ENCODE measurements at places on chromosomes 4 and X. TPM values are rescaled to one million over a fixed set of nuclear protein-coding genes. Genes with fewer than 3 reads are reported as not detected.

The MYOZ2 gene
- 0.19 TPM for total RNA-seq

DNA sequence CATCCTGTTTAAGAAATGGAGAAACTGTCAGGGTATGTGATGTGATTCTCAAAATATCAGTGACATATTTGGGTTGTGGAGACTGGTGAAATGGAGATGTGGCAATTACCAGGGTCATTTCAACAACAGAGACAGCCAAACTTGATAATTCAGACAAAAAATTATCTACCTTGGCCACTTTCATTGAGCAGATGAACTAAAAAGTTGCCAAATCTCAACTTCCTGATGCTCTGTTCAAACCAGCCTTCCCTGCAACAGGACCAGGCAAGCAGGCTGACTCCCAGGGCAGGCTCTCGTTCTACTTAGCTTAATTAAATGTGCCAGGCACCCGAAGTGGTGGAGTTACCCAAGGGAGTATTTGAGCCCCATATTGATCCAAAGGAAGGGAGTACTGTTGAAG is 199.6 kb downstream of the AFF2 start:
- no peak overlapping the region for H3K27ac ChIP-seq
- no peaks in the 10 kb centered on the region for H3K27me3 ChIP-seq
- H3K36me3 ChIP-seq = no peaks in the 10 kb centered on the region
- no peak overlapping the region for H3K4me3 ChIP-seq
- DNase-seq = no peak
- no peaks in the 10 kb centered on the region for H3K4me1 ChIP-seq

The CSAG1 gene
- not detected for total RNA-seq

The AKAP14 gene
- not detected for total RNA-seq

- H3K27ac ChIP-seq = no peak overlapping the region
- H3K4me3 ChIP-seq = no peak overlapping the region
- no peak for DNase-seq
- no peaks in the 10 kb centered on the region for H3K36me3 ChIP-seq
- H3K27me3 ChIP-seq = no peaks in the 10 kb centered on the region
Measured at GRCh38 chrX:22634083-22634482, 361.4 kb downstream of the CBLL2 start.
